ENCODE measurements at places on chromosomes 11 and 22. TPM values are rescaled to one million over a fixed set of nuclear protein-coding genes. Genes with fewer than 3 reads are reported as not detected.

RAB38 gene
- 2.2 TPM for total RNA-seq

OR4A16 gene
- total RNA-seq = not detected

KRTAP5-10 gene
- total RNA-seq = not detected

EXT2 gene
- total RNA-seq = 28.0 TPM

SLC35F2 gene
- 9.1 TPM for total RNA-seq

SYNGR1 gene
- total RNA-seq = 1.1 TPM

BRSK2 gene
- total RNA-seq = 0.23 TPM

RTN4RL2 gene
- total RNA-seq = 0.23 TPM

LIF gene
- 1.8 TPM for total RNA-seq

ROM1 gene
- 1.2 TPM for total RNA-seq

CBLIF gene
- total RNA-seq = not detected

TEX12 gene
- total RNA-seq = 0.52 TPM

SLC37A2 gene
- 0.52 TPM for total RNA-seq

DKK3 gene
- 0.91 TPM for total RNA-seq

- no peaks in the 10 kb centered on the region for H3K36me3 ChIP-seq
- no peaks in the 10 kb centered on the region for H3K27me3 ChIP-seq
- DNase-seq = no peak
- H3K4me3 ChIP-seq = peak overlapping the region; percentile 41
Observed at GRCh38 chr11:114084414-114084813, 24.9 kb downstream of the ZBTB16 start.

DNA sequence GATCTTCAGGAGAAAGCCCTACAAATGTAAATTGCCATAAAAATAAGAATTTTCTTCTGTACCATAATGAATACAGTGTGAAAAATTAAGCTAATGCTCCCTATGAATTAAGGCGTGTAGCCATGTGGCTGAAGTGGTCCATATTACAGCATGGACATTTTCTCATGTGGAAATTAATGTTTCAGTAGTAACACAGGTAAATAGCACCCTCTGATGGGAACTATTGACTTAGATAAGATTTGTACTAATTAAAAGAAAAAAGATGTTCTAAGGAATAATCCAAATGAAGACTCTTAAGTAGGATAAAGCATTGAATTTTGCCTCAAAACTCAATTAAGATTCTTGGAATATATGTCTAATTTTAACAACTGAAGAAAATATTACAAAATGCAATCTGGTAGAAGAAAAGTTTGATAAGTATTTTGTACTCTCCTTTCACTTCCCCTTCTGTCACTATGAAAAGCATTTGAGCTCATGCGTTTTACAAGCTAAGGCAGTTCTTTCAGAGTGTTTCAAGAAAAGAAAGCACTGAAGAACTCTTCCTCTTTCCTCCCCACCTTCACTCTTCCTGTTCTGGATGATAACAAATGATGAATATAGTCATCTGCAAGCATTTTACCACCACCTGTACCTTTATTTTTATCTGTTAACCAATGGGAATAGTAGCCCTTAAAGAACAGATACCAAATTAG is 9.9 kb upstream of the OR8D2 start:
- H3K4me3 ChIP-seq = no peak overlapping the region
- H3K27me3 ChIP-seq = peaks cover 16% of the 10 kb centered on the region
- no peak for DNase-seq
- H3K4me1 ChIP-seq = no peaks in the 10 kb centered on the region

- H3K27ac ChIP-seq = peak overlapping the region; percentile 29
- DNase-seq = no peak
Observed at GRCh38 chr11:111731821-111732220, 34.4 kb downstream of the PPP2R1B start.

DNA sequence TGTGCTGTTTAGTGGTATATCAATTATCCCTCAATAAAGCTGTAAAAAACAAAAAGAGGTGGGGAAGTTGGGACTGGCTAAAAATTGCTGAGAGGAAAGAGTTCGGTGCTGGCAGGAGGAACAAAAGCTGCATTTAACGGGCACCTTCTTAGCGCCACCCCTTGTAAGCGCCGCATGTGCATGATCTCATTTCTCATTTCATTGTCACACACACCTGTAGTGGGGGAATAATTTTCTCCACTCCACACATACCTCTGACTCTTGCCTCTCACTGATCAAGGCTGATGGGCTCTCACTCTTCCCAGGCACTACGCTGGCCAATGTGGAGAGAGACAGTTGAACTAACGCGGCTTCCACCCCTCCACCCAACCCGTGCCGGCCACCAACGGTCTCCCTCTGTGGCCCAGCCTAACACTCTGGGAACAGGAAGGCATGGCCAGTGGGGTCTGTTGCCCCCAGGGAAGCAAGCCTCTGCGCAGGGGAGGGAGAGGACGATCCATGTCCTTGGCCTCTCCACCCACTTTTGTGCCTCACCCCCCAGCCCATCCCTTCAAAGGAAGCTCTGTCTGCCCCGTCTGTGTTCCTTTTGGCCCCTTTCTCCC is 186.7 kb upstream of the SYT13 start:
- H3K27me3 ChIP-seq = peaks cover 32% of the 10 kb centered on the region
- H3K36me3 ChIP-seq = peaks cover 5% of the 10 kb centered on the region
- no peak for DNase-seq
- no peak overlapping the region for H3K4me3 ChIP-seq
- no peak overlapping the region for H3K27ac ChIP-seq

DNA sequence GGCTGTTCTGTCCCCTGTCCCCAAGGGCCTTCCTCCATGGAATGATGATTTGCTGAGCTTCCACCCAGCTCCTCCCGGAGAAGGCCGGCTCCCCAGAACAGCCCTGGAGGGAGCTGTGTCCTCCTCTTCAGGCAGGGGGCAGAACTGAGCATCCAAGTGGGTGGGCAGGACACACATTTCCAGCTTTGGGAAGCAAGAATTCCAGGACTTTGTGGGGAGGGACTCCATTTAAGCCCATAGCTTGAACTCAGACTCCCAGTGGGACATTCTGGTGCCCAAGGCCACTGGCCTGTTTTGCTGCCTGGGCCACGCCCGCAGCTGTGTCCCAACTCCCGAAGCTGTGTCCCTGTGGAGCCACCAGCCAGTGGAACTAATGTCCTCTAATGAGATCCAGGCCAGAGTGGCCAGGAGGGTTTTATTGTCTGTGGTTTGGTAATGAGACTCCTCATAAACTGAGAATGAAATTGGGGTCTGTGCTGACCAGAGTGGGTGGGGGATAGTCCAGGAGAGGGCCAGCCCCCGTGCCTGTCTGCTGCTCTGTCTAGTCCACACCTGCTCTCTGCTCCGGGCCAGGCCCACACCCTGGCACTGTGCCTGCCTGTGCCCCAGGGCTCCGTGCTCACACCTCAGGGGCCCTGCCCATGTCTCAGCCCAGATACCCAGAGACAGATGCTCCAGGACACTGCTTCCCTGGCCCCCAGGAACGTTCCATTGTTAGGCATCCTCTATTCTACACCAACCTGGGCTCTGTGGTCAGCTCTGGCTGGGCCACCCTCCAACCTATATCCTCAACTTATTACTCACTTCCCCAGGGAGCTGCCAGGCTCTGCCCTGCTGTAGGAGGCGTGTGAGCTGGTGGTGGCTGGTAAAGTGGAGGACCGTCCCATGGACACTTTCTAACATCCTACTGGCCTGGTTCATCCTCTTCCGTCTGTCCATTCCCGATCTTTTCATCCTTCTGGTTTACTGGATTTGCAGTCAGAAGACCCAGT is 7.6 kb downstream of the NECTIN1 start:
- peaks cover 9% of the 10 kb centered on the region for H3K27me3 ChIP-seq
- peaks cover 4% of the 10 kb centered on the region for H3K36me3 ChIP-seq

DNA sequence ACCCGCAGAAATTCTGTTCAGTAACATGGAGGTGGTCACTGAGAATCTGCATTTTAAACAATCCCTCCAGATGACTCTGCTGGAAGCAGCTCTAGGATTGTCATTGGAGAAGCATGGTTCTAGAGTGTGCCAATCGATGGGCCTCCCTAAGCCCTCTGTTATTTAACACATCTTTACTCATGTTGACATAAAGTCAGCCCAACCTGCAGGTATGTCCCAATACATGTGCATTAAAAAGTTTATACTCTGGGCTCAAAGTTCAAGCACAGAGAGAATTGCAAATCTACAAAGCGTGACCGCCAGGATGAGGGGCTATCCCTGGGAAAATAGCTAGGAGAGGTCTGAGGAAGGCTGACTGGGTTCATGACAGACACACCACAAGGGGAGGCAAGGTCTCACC is 116.4 kb downstream of the KIRREL3 start:
- DNase-seq = no peak
- no peaks in the 10 kb centered on the region for H3K4me1 ChIP-seq
- H3K27ac ChIP-seq = no peak overlapping the region
- H3K4me3 ChIP-seq = no peak overlapping the region
- H3K27me3 ChIP-seq = peaks cover 13% of the 10 kb centered on the region

- DNase-seq = no peak
- H3K4me1 ChIP-seq = peaks cover 7% of the 10 kb centered on the region
- H3K27me3 ChIP-seq = no peaks in the 10 kb centered on the region
- no peak overlapping the region for H3K4me3 ChIP-seq
Observed at GRCh38 chr11:46710821-46711269, 8.2 kb upstream of the F2 start.

GRCh38 chr22:36281781-36282327 is 28.9 kb downstream of the APOL1 start:
- H3K27me3 ChIP-seq = no peaks in the 10 kb centered on the region
- peaks cover 6% of the 10 kb centered on the region for H3K36me3 ChIP-seq
- H3K4me3 ChIP-seq = no peak overlapping the region
- DNase-seq = no peak
- peak overlapping the region; percentile 74 for H3K27ac ChIP-seq
- H3K4me1 ChIP-seq = peaks cover 17% of the 10 kb centered on the region

- no peak for DNase-seq
- H3K4me3 ChIP-seq = no peak overlapping the region
- H3K27ac ChIP-seq = peak overlapping the region; percentile 86
- no peaks in the 10 kb centered on the region for H3K36me3 ChIP-seq
Observed at GRCh38 chr11:72773291-72773690, 20.6 kb downstream of the STARD10 start.
